ENCODE measurements at places on chromosomes 11 and 22. TPM values are rescaled to one million over a fixed set of nuclear protein-coding genes. Genes with fewer than 3 reads are reported as not detected.

DNA sequence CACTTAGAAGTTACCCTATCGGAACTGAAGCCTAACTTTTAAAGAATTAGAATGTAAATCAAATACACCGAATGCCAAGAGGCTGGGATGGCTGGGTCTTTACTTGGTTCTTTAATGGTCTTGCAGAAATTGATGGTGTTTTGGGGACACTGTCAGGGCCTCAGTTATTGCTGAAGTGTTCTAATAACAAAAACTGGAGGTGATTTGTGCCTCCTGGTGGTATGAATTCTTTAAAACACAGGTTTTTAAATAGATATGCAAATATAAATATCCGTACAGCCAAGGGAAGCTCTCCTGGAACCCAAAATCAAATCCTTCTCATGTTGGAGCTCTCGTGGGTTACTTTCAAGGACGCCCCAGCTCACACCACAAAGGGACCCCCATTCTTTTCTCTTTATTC, 19.3 kb upstream of the TMPRSS5 start:
- DNase-seq: no peak

DNA sequence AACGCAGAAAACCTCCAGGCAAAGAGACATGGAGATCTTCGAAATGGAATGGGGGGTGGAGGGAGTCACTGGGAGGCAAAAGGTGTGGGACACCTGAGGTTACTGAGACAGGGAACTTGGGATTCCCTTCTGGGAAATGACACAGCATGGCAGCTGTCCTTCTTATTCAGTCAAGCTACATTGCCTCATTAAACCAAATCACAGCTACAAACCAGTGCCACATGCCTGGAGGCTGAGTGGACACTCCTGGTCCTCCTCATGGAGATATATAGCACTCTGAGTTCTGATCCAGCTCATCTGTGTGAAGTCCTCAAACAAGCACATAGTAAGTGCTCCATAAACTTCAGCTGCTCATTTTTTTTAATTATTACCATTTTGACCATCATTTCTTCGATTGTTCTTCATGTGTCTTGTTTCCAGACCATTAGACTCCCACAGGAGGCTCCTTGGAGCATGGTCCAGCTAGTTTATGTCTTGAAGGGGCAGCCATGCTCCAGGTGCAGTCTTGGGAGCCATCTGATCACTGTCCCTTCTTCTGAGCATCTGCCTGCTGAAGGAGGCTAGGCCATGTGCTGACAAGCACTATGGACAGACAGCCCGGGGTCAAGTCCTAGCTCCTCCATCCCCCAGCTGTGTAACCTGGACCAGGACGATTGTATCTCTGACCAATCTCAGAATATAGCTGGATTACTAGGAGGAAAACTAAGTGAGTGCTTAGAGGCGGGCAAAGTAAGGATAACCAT, 9.7 kb upstream of the FXYD2 start:
- peak; percentile 39 for DNase-seq

GRCh38 chr11:112128483-112129121, 35.3 kb downstream of the IL18 start:
- peak; percentile 68 for DNase-seq

GRCh38 chr11:106480581-106481190, 403.2 kb downstream of the AASDHPPT start:
- DNase-seq: no peak

- DNase-seq: no peak
These were observed 16.0 kb downstream of the ZMAT5 start for GRCh38 chr22:29750559-29751538.

DNA sequence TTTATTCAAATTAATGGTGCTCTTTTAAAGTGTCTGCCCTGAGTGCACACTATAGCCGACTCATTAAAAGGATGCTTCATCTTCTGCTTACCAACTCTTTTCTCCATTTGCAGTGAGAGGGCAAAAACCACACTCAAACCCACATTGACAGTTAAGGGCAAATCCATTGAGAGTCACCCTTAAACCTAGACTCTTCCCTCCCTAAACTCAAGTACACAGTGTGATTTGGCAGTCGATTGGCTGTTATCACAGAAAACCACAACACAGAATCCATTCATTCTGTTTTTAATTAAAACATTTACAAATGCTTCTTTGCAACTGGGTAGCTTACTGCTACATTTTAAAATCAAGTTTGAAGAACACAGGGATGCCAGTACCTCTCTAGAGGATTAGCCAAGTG, 120.0 kb downstream of the CADM1 start:
- DNase-seq: no peak

DNA sequence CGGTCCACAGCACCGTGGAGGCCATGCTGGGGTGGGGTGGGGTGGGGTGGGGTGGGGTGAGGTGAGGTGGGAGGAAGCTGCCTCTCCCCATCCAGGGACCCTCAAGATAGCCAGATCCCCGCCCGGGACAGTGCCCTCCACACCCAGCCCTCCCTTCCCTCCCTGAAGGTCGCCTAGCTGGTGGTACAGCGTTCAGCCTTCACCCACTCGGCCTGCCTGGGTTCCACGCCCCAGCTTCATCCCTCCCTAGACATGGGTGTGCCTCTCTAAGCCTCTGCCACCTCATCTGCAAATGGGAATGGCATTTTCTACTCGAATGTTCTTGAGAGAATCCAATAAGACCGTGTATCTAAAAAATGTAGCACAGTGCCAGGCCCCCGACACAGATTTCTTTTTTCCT, 17.8 kb downstream of the KCTD17 start:
- DNase-seq: no peak

GRCh38 chr11:82837650-82838049, 62.6 kb downstream of the PRCP start:
- DNase-seq: no peak

DNA sequence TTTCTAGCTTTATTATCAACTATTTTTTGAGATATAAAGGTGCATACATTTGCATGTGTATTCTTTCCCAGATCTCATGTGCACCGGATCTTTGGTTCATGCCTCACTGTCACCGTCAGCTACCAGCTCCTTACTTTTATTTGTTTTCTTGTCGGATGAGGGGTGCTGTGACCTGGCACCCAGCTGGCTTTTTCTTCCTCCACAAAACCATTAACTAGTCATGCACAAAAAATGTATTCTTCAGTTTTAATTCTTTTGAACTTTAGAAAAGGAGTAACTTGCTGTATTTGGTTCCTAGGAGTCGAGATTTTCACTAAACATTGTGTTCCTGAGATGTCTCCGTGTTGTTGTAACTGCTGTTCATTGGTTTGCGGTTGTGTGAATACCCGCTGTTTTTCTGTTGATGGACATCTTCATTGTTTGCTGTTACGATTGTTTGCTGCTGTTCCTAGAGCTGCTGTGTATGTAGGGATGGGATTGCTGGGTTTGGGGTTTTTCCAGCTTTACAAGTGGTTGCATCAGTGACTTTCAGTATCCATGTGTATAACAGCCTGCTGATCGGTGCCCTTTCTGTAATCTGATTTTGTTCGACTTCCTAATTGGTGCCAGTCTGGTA, 39.4 kb downstream of the MOV10L1 start:
- no peak for DNase-seq

DNA sequence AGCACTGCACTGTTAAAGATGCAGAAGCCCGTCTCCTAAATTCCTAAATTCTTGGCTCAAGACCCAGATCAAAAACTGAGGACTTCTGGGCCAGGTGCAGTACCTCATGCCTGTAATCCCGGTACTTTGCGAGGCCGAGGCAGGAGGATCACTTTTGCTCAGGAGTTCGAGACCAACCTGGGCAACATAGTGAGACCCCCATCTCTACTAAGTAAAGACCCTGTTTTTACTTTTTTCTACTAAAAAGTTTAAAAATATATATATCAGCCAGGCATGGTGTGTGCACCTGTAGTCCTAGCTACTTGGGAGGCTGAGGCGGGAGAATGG, 29.7 kb downstream of the PDGFB start:
- DNase-seq: peak; percentile 9

DNA sequence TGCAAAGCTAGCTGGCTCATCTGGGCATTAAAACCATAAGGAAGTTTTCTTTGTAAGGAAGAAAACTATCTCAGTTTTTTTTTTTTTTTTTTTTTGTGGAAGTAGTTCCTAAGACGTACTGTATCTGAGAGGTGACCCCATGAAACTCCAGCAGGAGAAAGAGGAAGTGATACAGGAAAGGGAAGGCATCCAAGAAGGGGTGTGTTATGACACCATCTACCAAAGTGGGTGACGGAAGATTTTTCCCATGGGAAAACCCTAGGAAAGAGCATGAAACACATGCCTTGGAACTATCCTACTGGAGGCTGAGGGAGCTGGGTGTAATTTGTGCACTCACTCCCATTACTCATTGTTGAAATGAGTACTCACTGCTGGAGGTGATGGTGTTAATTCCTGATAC, 63.8 kb upstream of the ARHGAP20 start:
- DNase-seq: no peak

DNA sequence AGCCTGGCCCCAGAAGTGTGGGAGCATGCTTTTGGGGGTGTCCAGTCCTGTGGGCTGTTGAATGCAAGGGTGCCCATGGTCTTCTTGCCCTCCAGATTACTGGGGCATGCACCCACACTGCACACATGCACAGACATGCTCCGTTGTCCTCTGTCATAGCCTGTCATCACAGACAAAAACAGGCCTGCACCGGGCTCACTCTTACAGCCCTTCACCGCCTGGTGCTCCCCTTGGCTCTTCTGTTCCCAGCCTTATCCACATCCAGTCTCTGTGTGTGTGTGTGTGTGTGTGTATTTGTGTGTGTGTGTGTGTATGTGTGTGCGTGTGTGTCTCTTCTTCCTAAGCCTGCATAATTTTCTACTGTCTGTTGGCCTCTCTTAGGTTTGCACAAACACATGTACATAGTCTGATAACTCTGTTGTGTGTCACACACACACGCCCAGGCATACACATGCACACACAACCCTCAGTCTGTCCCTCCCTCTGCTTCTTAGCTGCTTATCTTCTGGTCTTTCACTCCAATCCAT, 23.4 kb upstream of the NECTIN1 start:
- no peak for DNase-seq

DNA sequence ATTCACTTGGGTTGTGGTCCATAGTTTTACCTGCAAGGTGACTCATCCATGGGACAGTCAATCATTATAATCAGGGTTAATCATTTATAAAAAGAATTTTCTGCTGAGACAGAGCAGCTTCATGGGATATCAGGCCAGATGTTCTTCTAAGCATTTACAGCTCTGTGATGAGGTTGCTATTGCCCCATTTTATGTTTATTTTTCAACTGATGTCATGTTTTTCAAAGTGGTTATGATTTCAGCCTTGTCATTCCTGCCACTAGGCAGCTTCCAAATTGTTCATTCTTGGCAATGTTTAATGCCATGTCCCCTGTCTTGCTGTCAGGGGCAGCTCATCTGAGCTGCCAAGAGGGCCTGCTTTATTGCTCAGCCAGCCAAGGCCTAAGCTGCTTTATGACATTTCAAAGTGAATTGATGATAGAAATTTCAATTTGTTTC, 35.9 kb upstream of the ZBED5 start:
- DNase-seq: no peak

DNA sequence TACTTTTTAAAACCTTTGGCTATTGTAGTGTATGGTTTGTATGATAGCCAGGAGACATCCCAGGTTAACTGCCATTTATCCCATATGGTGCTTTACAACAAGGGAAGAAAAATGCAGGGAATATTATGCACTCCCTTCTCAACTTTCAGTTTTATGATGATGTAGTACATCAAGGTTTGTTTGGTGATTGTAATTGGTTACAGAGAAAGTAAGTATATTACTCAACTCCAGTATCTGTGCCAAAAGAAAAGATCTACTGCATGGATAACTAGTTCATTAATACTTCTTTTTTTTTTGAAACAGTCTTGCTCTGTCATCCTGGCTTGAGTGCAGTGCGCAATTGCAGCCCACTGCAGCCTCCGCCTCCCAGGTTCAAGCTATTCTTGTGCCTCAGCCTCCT, 65.3 kb downstream of the BCL2L13 start:
- DNase-seq: no peak

DNA sequence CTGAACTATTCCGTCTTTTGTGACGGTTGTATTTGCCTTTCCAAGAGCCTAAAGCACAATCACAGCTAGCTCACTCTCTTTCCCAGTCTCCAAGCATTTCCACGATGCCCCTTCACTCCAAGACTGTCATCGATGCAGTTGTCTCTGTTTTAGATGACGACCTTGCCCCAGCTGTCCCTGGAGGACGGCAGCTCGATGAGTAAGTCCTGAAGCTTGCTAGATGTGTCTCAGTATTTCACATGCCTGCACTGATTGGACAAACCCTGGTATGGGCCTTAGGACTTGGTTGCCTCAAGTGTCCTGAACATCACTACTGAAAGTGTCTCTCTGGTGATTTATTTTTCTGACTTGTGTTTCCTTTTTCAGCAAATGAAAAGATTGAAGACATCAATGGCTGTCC, 129.9 kb downstream of the NAV2 start:
- no peak for DNase-seq

DNA sequence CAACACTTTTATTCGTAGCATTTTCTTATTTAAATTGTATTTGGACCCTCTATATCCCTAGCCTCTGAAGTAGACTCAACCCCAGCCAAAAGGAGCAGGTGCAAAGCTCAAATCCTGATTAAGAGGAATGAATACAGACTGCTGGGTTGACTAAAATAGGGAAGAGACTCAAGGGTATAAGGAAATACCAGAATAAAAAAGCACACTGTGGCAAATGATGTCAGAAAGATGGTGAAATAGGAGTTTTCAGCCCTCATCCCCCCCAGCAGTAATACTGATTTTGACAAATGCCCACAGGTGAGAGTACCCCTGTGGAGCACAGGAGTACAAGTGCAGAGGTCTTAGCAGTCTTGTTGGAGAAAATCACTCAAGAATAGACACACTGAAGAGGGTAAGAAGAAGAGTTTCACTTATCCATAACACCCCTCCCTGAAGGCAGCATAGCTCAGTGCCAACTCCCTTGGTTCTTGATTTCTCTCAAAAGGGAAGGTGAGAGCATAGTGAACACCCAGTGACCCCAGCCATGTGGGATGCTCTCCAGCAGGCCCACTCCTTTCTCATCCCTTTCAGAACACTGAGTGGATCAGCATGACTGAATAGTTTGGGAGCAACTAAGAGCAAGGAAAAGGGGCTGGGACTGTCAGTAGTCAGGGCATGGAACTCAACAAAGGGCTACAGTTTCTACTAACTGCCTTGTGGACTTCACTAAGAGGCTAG, 71.7 kb downstream of the TBC1D22A start:
- no peak for DNase-seq

- DNase-seq: no peak
These were observed 4.1 kb upstream of the RFPL1 start for GRCh38 chr22:29434288-29434687.

GRCh38 chr11:76610871-76611475, 59.6 kb downstream of the LRRC32 start:
- peak; percentile 66 for DNase-seq

- DNase-seq: peak; percentile 79
These were observed at the start of gene CASP1 for GRCh38 chr11:105034813-105035620. Gene CASP1 (minus strand): TSS chr11:105035144. CDS start chr11:105035113, 31 bp downstream.

Gene DAGLA
- total RNA-seq: 1.8 TPM

Gene TMEM45B
- 1.4 TPM for total RNA-seq

Gene OLFML1
- total RNA-seq: 7.1 TPM

Gene OR8U1
- total RNA-seq: not detected

Gene HIC2
- total RNA-seq: 2.1 TPM

Gene SAMM50
- 27.1 TPM for total RNA-seq

Gene CD6
- 1.2 TPM for total RNA-seq

Gene KCNJ11
- 0.41 TPM for total RNA-seq

All from sigmoid colon (tissue), 7 donors.